ENCODE measurements at places on chromosomes 13 and 19. TPM values are rescaled to one million over a fixed set of nuclear protein-coding genes. Genes with fewer than 3 reads are reported as not detected.

DNA sequence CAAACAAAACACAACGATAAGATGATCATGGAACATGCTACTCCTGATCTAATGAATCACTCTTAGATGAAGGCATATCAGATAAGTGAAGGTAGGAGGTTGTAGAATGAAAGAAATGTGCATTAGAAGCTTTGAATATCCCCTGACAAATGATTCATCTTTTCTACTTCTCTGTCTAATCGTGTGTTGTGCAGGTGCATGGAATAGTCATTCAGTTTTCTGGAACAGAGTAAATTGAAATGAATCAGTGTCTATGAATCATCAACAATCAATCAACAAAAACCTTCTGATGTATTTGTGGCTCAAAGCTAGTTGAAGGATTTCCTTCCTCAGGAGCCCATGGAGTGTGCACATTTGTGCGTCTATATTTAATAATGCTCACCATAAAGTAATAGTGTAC is 1290.4 kb upstream of the PCDH20 start:
- DNase-seq, result no peak

- DNase-seq, result no peak
These were observed 139.8 kb downstream of the SLITRK5 start for GRCh38 chr13:87810920-87811344.

DNA sequence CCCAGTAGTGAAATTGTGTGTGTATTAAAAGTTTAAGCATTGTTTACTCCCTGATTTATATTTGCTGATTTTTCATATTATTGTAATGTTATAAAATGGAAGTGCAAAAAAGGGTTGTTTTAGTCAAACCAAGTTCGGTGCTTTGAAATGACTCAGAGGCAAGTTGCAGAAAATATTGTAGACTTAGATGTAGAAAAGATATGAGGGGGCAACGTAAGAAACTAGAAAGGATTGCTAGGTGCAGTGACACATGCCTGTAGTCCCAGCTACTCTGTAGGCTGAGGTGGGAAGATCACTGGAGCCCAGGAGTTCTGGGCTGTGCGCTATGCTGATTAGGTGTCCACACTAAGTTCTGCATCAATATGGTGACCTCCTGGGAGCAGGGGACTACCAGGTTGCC is 16.1 kb upstream of the LPAR6 start:
- no peak for DNase-seq

- no peak for DNase-seq
These were observed 27.1 kb downstream of the C19orf47 start for GRCh38 chr19:40321076-40321475.

TEKTIP1 gene
- 11.4 TPM for total RNA-seq

ERICH6B gene
- total RNA-seq, result not detected

CLASRP gene
- 129 TPM for total RNA-seq

- DNase-seq, result peak; percentile 46
These were observed 1.2 kb upstream of the GPX4 start for GRCh38 chr19:1102407-1103131.

SERP2 gene
- total RNA-seq, result not detected

DNA sequence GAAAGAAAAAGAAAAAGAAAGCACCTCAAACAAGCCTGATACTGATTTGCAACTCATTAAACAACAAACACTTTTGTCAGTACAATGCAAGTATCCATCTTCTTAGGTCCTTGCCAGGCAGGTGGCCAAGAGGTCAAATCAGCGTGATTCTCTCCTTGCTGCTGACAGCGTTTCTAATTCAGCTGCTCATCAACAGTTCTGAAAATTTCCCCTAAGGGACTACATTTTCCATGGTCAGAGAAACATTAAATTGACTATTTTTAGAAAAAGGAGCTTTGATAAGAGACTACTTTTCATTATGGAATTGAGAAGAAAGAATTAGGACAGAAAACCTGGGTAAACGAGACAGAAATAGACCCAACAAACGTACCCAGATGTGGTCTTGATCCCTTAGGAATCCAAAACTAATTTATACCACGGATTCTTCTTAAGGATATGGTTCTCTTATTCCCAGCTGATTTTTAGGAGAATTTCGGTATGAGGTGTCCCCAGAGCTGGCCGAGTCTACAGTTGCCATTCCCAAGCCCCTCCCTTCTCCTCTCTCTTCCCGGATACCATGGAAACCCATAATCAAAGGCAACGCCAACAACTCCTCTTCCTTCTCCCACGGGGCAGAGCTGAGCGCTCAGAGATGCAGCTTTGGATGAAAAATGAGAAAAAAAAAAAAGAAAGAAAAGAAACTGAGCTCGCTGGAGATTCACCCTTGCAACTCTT is 29.5 kb upstream of the CEBPG start:
- DNase-seq, result no peak

- DNase-seq, result no peak
These were observed 530 bp downstream of the MAU2 start for GRCh38 chr19:19321141-19321577.

DNA sequence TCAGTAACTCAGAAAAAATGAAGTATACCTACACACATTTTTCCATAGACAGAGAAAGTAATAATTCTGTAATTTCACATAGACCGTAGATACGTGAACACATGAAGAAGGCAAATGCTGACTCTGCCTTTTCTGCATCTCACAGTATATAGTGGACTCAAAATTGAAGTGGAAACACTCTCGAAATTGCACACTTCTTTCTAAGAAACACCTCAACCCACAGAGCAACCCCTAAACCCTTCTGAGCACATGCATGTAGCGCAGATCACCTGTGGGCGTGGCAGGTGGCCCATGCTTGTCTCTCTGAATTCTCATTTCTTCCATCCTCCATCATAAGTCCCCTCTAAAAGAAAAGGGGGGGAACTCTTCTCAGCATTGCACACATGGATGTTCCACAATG is 34.7 kb downstream of the COL4A1 start:
- DNase-seq, result no peak

DNA sequence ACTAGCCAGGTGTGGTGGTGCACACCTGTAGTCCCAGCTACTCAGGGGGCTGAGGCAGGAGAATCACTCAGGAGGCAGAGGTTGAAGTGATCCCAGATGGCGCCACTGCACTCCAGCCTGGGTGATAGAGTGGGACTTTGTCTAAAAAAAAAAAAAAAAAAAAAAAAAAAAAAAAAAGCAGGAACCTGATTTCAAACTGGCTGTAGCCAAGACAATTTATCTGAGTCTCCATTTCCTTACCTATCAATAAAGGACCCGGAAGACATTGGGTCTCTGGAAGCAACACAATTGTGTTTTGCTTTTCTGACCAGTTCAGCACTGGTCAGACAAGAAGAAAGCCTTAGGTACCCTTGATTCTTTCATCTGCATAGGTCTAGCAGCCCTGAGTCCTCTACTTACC is 491.0 kb downstream of the TBC1D4 start:
- no peak for DNase-seq

GRCh38 chr19:34480971-34481841 is at the start of gene WTIP:
Gene WTIP, plus strand, starts transcription at chr19:34481758. Its CDS starts 217 bp downstream, at chr19:34481975.
- no peak for DNase-seq

BEST2 gene
- total RNA-seq, result not detected

DNA sequence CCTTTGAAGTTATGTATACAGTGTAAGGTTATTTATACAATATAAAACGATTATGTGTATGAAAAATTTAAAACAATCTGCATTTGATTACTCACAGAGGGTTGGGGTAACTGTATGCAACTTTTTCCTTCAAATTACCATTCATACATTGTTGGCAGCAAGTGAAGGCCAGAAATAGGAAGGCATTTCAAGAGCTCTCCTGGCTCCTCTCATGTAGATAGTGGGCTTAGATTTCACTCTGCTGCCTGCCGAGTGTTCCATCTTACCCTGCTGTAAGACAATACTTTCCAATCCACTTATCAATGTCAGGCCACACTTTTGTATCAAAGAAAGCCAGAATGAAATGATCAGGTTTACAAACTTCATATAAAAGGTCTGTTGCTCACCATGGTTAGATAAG is 245.2 kb downstream of the DNAJC15 start:
- no peak for DNase-seq

OVOL3 gene
- not detected for total RNA-seq

DNA sequence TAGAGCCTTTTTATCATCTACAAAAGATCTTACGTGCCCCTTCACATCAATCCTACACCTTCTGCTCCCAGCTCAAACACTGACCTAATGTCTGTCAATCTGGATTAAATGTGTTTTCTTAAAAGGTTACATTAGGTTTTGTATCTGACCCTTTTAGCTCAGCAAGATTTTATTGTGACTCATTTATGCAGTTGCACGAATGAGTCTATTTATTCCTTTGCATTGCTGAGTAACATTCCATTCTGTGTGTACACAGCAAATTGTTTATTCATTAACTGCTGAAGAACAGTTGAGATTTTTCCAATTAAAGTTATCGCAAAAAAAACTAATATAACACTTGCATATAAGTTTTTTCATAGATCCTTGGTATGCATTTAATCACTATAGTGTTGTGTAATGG is 253.9 kb upstream of the GPC6 start:
- no peak for DNase-seq

GRCh38 chr13:98221234-98221633 is 44.2 kb upstream of the RNF113B start:
- DNase-seq, result no peak

GRCh38 chr13:28753208-28753892 is 34.6 kb upstream of the SLC46A3 start:
- no peak for DNase-seq

FGF14 gene
- 0.03 TPM for total RNA-seq

DNA sequence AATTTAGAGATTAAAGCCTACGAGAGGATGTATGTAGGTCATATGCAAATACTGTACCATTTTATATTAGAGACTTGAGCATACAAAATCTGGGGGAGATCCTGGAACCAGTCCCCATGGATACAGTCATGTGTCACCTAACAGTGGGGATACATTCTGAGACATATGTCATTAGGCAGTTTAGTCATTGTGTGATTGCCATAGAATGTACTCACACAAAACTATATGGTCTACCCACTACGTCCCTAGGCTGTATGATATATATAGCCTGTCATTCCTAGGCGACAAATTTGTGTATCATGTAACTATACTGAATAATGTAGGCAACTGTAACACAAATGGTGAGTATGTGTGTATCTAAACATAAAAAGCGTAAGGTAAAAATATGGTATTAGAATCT is 62.8 kb downstream of the WDFY2 start:
- no peak for DNase-seq

RUBCNL gene
- total RNA-seq, result 1.1 TPM

ZNF83 gene
- total RNA-seq, result 92.4 TPM

ISOC2 gene
- total RNA-seq, result 13.7 TPM

SELENOV gene
- not detected for total RNA-seq

DNA sequence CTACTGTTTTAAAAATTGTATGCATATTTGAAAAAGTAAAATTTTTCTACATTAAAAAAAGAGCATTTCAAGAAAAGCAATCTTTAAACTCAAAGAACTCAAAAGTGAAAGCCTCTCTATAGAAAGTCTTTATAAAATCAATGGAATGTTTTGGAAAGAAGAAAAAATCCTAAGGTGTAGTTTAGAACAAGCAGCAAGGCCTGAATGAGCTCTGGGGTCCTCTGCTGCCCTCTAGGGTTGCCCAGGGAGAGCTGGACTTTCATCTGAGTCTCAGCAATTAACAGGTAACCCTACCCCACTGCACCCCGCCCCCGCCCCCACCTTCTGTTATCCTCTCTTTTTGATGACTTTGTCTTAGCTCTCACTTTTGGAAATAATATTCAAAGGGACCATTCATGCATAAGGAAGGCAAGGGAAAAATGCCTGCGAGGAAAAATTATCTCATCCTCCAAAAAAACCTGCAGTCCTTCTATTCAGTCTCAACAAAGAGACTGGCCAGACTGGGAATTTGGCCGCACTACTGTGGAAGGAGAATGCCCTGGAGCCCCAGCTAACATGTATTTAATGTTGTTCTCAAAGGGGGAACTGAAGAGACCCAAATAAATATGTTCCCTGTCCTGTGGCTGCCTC is 24.1 kb downstream of the SLC25A30 start:
- no peak for DNase-seq

DNA sequence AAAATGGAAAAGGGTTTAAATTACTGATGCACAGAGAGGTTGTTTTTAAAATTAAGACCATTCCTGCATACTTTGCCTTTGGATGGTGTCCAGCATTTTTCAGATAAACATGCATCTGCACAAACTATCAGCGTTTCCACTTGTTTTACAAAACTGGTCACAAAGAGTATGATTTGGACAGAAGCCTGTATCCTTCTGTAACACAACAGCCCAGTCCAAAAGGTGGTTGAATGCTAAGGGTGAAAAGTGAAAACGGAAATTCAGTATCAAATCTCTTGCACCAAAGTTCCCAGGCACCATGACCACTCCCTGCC is 21.7 kb upstream of the DOCK9 start:
- no peak for DNase-seq

DNA sequence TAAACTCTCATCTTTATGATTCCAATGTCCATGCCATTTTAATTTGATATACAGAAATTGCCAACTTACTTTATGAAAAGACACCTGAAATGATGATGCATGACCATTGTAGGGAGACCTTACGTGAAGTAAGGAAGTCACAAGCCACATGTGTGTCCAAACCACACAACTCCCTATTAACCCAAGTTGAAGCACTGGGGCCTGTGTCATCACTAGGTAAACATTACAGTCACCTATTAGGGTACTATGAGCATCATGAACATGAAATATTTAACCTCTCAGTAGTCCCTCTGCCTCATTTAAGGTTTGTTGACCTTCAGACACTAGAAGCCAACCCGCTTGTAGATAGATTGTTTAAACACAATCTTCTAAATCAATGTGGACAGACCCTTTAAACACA is 576.9 kb downstream of the IRS2 start:
- DNase-seq, result no peak

GRCh38 chr13:33081666-33082065 is 65.4 kb downstream of the KL start:
- no peak for DNase-seq

PALM gene
- not detected for total RNA-seq

GRCh38 chr19:35887197-35887596 is 13.1 kb downstream of the NFKBID start:
- no peak for DNase-seq

DNA sequence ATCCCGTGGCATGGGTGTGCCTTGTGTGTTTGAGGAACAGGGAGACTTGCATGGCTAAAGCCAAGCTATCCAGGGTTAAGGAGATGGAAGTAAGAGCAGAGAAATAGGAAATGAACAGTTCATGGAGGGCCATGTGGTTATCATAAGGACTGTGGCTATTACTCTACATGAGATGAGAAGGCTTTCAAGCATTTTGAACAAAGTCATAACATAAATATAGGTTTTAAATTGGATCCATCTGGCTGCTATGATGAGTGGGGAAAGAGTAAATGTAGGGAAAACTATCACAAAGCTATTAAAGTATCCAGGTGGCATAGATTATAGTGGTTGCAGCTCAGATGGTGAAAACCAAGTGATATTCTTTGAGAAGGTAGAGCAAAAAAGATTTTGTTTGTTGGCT is 184.1 kb downstream of the PCDH17 start:
- DNase-seq, result no peak

GRCh38 chr19:2164020-2164998 is 576 bp downstream of the DOT1L start:
- DNase-seq, result peak; percentile 76

- peak; percentile 88 for DNase-seq
These were observed 9.7 kb upstream of the GIPC1 start for GRCh38 chr19:14505488-14506239.

DNA sequence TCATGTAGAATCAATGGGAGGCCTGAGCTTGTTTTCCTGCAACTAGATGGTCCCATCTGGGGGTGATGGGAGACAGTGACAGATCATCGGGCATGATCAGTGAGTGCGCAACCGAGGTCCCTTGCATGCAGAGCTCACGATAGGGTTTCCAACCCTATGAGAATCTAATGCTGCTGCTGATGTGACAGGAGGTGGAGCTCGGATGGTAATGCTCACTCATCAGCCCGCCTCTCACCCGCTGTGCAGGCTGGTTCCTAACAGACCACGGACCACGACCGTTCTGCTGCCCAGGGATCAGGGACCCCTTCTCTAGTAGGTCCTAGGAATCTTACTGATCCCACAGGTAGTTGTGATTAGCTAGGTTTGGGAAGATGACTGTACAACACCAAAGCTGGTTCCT is 23.5 kb upstream of the GARRE1 start:
- DNase-seq, result no peak
